ENCODE measurements at places on chromosomes 1 and 21.

GRCh38 chr1:169697755-169698154 is 13.7 kb downstream of the SELL start:
- no peak for DNase-seq

DNA sequence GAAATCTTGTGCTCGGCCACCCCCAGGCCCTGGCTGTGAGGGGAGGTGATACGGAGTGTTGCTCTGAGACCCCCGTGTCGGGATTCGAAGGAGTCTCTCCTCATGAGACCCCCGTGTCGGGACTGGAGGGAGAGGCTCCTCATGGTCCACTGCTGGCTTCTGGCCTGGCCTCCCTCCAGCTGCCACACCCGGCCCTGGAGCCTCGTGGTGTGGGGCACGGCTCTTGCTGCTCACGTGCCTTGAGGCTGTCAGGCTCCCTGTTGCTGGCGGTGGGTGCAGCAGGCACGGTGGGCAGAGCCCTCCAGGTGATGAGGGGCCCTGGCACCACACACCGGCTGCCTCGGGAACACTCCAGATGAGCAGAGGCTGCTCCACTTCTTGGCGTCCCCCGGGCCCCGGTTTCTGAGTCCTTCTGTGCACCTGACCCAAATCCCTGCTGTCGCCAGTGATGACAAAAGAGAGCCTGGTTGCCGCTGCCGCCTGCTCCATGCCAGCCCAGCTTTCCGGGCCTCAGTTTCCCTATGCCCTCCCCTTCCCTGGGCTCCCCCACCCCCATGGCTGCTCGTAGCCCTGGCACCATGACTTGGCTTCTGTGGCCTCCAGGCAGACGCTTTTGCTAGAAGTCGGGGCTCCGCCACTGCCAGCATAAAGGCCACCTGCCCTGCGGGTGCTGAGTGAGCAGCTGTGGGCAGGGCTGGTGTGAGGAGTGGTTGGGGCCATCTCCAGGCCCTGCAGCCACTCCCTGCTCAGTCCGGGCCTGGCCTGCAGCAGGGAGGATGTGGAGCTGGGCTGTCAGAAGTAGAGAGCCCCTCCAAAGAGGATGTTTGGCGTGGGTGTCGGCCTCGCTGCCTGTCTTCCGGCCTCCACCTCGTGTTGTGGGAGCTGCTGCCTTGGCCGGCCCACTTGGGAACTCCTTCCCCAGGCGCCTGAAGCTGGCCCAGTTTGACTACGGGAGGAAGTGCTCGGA is 11.8 kb downstream of the TMEM240 start:
- no peak for DNase-seq

DNA sequence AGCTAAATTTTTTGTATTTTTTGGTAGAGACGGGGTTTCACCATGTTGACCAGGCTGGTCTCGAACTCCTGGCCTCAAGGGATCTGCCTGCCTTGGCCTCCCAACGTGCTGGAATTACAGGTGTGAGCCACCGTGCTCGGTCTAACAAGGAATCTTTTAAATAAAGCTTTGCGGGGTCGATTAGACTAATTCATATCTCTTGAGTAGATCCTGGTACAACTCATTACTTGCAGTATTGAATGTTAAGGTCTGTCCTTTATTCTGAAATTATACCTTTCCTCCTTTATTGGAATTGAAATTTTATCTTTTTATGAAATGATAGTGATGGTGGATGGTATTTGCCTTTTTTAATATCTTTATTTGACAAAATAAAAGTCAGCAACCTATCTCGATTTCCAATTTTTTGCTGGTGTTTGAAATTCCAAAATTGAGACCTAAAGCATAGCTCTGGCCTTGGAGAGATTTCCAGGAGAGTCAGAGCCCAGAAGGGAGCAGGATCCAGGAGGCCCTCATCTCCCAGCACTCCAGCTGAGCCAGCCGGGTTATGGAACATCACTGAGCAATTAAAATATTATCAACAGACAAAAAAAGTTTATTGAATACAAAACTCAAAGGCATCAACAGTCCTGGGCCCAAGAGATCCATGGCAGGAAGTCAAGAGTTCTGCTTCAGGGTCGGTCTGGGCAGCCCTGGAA is 4.7 kb downstream of the S100A2 start:
- DNase-seq, result no peak

- no peak for DNase-seq
Observed at GRCh38 chr1:64765826-64766225, 21.0 kb downstream of the RAVER2 start.

GRCh38 chr1:84847253-84848250 is 45.5 kb downstream of the LPAR3 start:
- peak; percentile 81 for DNase-seq

- DNase-seq, result no peak
Observed at GRCh38 chr1:204802401-204803175, 68.1 kb upstream of the NFASC start.

DNA sequence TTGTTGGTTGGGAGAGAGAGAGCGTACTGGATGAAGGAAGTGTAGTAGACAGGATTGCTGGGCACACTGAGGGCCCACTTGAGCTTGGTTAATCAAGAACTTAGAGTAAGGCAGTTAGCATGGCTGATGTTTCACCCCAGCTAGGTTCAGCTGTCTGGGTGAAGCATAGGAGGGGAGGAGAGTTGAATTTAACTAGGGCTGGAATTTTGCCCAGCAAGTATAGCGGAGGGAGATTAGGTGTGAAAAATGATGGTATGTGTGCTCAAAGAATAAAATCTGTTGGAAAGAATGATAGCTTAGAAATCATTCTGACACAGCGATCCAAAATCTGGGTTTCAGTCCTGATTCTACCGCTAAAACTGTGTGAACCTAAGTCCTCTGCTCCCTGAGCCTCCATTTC is 461.5 kb upstream of the PROX1 start:
- DNase-seq, result no peak

- DNase-seq, result no peak
Observed at GRCh38 chr1:39852214-39852791, 31.0 kb downstream of the TRIT1 start.

- DNase-seq, result peak; percentile 88
Observed at GRCh38 chr1:87224201-87224600, 104.5 kb upstream of the LMO4 start.

DNA sequence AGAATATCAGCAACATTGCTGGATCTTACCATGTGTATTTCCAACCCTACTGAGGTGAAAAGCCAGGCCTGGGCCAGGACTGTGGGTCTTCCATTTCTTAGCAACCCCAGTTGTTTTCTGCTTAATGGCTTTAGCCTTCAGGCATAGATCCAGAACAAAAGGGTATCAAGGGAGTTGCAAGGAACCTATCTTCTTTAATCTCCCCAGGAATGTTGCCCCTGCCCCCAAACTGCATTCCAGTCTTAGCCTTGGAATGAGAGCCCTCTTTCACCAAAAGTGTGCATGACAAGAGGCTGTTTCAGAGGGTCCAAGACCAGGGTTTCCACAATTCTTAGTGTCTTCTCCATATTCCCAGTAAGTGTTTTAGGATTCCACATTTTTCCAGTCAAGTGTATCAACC is 87.9 kb upstream of the SOX13 start:
- DNase-seq, result no peak

All from BJ (cell line).